ENCODE measurements at places on chromosomes 3 and 15. TPM values are rescaled to one million over a fixed set of nuclear protein-coding genes. Genes with fewer than 3 reads are reported as not detected.

Gene LRRC2
- not detected for total RNA-seq

Gene FETUB
- total RNA-seq = 0.14 TPM

Gene ONECUT1
- total RNA-seq = 0.51 TPM

Gene ACTC1
- 0.27 TPM for total RNA-seq

Gene LRRC49
- 8.3 TPM for total RNA-seq
